ENCODE measurements at places on chromosomes 3 and 15. TPM values are rescaled to one million over a fixed set of nuclear protein-coding genes. Genes with fewer than 3 reads are reported as not detected.

The TMEM207 gene
- total RNA-seq: not detected

The ECE2 gene
- total RNA-seq: not detected

The CHRNA7 gene
- 3.2 TPM for total RNA-seq

The TM4SF1 gene
- 1,077 TPM for total RNA-seq

The RAB6B gene
- total RNA-seq: 2.2 TPM

The BFSP2 gene
- not detected for total RNA-seq

The GPR149 gene
- not detected for total RNA-seq

The CACNA2D3 gene
- 0.19 TPM for total RNA-seq

The MUC4 gene
- 0.05 TPM for total RNA-seq

The LRRC2 gene
- not detected for total RNA-seq

The VIPR1 gene
- total RNA-seq: 2.3 TPM

The TM6SF1 gene
- total RNA-seq: 0.18 TPM

The SNRPN gene
- 97.3 TPM for total RNA-seq
